CD4-positive, CD25-positive, alpha-beta regulatory T cell (primary cell): ENCODE measurements at places on chromosomes 12 and 14.

DNA sequence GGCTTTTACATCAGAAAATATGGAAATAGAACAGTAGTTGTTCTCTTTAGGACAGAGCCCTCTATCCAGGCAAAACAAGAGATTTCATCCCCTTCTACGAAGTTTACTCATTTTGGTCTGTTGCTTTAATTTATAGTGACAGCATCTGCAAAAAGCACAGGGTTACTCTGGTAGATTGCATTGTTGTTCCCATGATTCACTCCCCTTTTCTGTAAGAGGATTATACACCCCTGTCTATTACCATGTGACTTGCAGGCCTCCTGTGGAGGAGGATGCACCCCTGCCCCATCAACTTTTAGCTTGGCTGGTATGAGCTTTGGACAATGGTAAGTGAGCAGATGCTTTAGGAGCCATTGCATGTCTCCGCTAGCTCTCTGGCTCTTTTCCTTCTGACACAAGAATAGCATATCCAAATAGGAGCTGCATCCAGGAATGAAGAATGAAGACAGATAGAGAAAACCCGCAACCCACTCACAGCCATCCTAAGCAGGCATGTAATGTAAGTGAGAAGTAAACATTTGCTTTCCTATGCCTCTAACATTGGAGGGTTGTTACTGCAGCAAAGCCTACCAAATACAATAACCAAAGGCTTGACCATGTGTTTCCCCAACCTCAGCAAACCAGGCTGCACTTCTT, 304.2 kb downstream of the AKAP6 start:
- no peak for DNase-seq

DNA sequence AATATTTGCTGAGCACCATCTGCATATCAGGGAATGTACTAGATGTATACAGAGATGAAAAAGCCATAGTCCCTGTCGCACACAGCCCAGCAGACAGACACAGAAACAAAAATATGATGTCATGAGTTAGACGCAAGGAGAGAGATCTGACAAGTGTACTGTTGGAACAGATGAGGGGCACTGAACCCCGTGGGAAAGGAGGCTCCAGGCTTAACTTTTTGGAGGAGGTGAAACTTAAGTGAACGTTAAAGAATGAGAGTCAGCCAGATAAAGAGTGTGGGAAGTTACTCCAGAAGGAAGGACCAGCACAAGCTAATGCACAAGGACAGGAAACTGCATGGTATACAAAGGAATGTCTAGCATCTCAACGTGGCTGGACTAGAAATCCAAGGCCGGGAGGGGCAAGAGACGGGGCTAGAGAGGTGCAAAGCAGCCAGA, 2.5 kb upstream of the ACTN1 start:
- DNase-seq: no peak

GRCh38 chr12:95339086-95339788, 121.6 kb downstream of the VEZT start:
- DNase-seq: no peak

GRCh38 chr12:9782547-9783382, 22.1 kb upstream of the CD69 start:
- DNase-seq: no peak

- no peak for DNase-seq
Measured at GRCh38 chr14:47596860-47597259, 78.5 kb downstream of the MDGA2 start.

DNA sequence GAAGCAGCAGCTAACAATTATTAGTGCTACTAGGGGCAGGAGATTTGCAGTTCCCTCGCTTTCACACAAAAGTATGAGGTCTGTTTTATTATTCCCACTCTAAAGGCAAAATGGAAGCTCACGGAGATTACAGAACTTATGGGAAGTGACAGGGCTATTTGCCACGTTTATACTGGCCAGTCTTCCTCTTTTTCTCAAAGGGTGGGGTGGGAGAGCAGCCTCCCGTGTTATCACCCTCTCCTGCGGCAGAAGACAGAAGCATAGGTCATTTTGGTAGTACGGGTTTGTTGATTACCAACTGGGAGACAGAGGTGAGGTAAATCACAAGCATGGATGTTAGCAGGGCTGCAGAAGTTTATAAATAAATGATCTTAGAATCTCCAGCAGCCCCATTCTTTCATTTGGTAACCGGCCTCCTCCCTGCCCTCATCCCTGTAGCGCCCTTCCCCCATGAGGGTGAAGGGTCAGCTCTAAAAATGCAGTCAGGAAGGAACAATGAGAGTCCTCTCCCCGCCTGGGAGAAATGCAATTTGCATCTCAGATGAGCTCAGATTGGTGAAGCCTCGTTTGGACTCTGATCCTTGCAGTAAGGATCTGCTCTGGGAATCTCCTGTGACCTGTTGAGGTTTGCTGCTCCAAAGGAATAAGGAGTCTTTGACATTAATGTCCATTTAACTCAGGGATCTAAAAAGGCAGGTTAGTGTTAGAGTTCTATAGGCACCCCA, 44.7 kb upstream of the SINHCAF start:
- no peak for DNase-seq

GRCh38 chr12:1630133-1630826, 1.2 kb downstream of the WNT5B start:
- peak; percentile 27 for DNase-seq

- peak; percentile 47 for DNase-seq
Measured at GRCh38 chr12:112992541-112993398, 14.5 kb downstream of the OAS2 start.

DNA sequence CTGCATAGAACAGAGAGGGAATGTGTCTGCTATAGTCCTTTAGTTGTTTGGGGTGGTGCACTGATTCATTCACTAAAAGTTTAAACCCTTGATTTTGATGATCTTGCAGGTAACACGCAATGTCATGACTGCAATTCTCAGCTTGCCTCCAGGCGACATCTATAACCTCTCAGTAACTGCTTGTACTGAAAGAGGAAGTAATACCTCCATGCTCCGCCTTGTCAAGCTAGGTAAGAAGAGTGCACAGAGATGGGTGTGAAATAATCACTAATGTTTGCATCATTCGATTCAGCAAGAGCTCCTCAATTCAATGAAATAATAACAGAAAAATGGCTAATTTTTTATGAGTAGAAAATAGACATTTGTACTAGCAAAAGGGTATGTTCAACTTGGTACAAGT, 203.7 kb downstream of the PTPRO start:
- no peak for DNase-seq

- DNase-seq: no peak
Measured at GRCh38 chr14:62885451-62885850, 159.8 kb downstream of the KCNH5 start.

DNA sequence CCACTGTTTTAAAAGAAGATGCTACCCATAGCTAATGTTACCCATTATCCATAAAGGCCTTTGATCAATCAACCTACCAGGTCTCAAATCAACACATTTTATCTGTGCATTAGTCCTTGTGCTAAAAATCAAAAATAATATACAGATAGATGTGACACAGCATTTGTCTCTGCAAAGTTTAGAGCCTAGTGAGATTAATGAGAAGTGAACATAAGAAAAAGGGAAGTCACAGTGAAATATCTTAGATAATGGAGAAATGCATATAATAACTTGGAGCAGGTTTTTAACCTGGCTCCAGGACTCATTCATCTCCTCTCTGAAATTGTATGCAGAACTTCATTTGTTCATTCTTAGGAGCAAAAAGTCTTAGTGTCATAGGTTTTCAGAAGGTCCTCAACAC, 7.2 kb downstream of the PDE3A start:
- DNase-seq: no peak
